ENCODE measurements at places on chromosomes 7 and 10. TPM values are rescaled to one million over a fixed set of nuclear protein-coding genes. Genes with fewer than 3 reads are reported as not detected.

DNA sequence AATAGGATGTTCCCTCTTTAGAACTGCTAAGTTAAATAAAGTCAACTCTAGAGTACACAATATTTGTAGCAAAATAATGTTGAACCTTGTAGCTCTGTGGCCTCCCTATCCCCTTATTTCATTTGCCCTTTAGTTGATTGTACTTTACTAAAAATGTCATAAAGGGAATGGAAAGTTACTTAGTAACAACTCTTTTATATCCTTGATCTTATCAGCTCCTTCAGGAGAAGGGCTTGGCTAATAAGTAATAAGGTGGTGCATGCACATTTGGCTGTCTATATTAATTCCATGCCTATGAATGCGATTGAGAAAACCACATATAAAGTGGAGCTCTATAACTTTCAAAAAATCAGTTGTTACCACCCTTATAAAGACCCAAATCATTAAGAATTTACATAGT is 41.5 kb upstream of the GATA3 start:
- H3K36me3 ChIP-seq, result peaks cover 22% of the 10 kb centered on the region
- H3K4me3 ChIP-seq, result no peak overlapping the region
- DNase-seq, result no peak
- H3K4me1 ChIP-seq, result peaks cover 2% of the 10 kb centered on the region
- H3K27ac ChIP-seq, result no peak overlapping the region
- no peaks in the 10 kb centered on the region for H3K27me3 ChIP-seq

GRCh38 chr10:126058507-126058906 is 162.1 kb downstream of the FANK1 start:
- DNase-seq, result no peak
- H3K4me1 ChIP-seq, result no peaks in the 10 kb centered on the region
- H3K27me3 ChIP-seq, result no peaks in the 10 kb centered on the region
- H3K36me3 ChIP-seq, result no peaks in the 10 kb centered on the region
- no peak overlapping the region for H3K27ac ChIP-seq
- no peak overlapping the region for H3K4me3 ChIP-seq

ATOH7 gene
- total RNA-seq, result not detected

- no peaks in the 10 kb centered on the region for H3K36me3 ChIP-seq
- H3K4me3 ChIP-seq, result no peak overlapping the region
- H3K27ac ChIP-seq, result no peak overlapping the region
- DNase-seq, result no peak
- peaks cover 15% of the 10 kb centered on the region for H3K4me1 ChIP-seq
These were observed 19.8 kb downstream of the COL1A2 start for GRCh38 chr7:94414481-94414880.

DNA sequence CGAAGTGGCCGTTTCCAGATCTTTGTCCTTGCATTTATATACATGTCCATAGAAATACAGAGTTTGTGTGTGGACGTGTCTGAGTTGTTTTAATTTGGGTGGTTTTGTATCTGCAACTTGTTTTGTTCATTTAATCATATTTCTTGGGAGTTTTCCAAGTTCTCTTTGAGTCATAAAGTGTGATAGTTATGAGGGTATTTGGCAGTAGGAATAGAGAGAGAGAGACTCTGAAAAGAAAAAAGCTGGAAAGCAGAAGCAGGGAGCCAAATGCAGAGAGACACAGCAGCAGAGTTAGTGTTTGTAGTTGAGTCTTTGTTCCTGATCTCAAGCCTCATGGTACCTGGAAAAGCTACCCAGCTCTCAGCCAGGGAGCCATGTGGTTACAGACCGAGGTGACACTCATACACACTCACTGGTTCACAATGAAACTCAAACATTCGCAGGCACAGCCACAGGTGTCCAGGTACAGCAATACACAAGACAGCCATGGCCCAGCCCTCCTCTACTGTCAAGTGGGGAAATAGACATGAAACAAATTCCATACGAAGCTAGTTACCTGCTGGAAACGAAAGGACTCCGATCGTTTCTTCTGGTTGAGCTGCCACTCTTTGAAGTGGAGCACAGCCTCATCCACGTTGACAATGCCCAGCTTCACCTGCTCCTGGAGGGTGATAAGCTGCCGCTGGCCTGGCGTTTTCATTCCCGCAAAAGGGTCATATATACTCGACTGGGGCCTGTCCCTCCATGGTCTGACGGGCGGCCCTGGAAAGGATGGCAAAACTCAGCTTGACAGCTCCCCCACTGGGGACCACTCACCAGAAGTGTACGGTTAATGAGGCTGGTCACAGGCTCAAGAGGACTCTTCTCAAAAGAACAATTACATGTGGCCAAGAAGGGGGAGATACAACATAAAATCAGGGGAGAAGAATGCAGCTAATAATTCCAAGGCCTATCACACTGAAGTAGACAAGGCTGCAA is 33.3 kb upstream of the TM9SF3 start:
- DNase-seq, result peak; percentile 74
- H3K27ac ChIP-seq, result peak overlapping the region; percentile 74
- no peak overlapping the region for H3K4me3 ChIP-seq
- no peaks in the 10 kb centered on the region for H3K27me3 ChIP-seq
- H3K4me1 ChIP-seq, result peaks cover 23% of the 10 kb centered on the region

ZNF503 gene
- total RNA-seq, result 37.8 TPM

DNA sequence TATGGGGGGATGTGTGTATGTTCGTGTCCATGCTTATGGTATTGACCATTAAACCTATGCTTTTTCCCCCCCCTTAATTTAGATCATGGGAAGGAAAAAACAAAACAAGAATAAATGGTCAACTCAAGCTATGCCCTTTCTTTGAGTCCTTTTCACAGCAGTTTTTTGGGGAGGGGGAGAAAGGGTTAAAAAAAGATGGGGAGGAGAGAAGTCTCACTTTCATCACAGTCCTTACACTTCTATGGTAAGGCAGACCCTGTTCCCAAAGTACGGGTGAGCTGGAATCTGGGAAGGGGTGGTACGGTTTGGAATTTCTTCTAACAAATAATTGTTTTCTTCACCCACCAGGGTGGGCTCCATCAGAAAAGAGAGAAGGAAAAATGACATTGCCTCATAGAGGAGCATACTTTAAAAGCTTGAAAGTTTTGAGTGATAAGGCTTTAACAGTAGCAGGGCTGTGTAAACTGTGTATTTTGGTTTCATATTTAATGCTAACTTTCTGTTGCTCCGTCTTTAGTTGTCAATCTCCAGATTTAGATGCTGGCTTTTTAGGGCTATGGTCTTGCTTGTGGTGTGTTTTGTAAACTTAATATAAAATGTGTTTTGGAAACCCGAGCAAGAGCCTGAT is 180.1 kb downstream of the TCF7L2 start:
- no peaks in the 10 kb centered on the region for H3K36me3 ChIP-seq
- H3K27me3 ChIP-seq, result no peaks in the 10 kb centered on the region
- peak; percentile 33 for DNase-seq

ELMO1 gene
- 183 TPM for total RNA-seq

GRCh38 chr10:119755446-119755845 is 29.6 kb downstream of the INPP5F start:
- no peaks in the 10 kb centered on the region for H3K36me3 ChIP-seq
- no peaks in the 10 kb centered on the region for H3K4me1 ChIP-seq
- DNase-seq, result no peak
- no peak overlapping the region for H3K4me3 ChIP-seq

DNA sequence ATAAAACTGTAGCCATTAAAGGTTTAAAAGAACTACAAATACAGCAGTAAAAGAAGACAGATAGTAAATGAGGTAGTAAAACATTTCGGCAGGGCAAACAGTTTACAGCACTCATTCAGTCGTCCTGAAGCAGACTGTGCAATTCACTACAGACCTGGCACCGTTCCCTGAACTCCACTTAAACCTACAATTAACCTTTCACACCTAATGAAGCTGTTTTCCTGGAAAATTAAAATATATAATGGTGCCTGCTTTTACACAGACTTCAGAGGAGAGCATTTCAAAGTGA is 335.3 kb downstream of the GFRA1 start:
- DNase-seq, result no peak
- H3K27ac ChIP-seq, result no peak overlapping the region
- H3K4me1 ChIP-seq, result no peaks in the 10 kb centered on the region
- no peaks in the 10 kb centered on the region for H3K27me3 ChIP-seq

FKBP6 gene
- total RNA-seq, result not detected

DNA sequence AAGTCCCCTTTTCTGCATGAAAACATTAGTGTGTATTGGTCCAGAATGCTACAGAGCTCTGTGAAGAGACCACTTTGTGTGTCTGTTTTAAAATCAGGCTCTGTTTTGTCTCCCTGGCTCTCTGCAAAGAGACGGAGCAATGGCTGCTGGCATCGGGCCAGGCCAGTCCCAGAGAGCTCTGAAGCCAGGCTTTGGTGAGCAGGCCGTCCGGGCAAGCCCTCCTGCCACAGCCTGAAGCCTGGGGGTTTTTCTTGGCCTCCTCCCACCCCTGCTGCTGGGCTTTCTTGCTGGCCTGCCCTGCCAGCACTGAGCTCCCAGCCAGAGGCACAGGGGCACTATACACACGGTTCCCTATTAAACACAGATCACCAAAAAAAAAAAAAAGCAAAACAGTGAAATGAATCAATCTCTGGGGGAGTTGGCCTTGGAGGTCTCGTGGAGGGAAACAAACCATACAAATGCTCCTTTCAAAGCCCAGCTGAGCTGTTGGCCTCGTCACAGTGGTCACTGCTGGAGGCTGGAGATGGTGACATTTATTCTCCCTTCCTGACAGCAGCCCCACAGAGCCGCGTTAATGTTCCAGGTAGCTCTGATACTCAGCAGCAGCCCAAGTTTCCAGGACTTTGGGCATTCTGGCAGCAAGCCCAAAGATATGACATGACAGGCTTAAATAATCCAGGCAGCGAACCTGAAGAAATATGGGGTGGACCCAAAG is 237.2 kb downstream of the TCF7L2 start:
- no peaks in the 10 kb centered on the region for H3K36me3 ChIP-seq
- no peak overlapping the region for H3K4me3 ChIP-seq
- no peak overlapping the region for H3K27ac ChIP-seq
- no peaks in the 10 kb centered on the region for H3K4me1 ChIP-seq

GRCh38 chr10:59362959-59363381 is 621 bp upstream of the FAM13C start:
- H3K27ac ChIP-seq, result no peak overlapping the region
- peak; percentile 83 for DNase-seq
- no peaks in the 10 kb centered on the region for H3K36me3 ChIP-seq
- H3K4me3 ChIP-seq, result no peak overlapping the region

GRCh38 chr10:127678091-127678490 is 58.9 kb upstream of the FOXI2 start:
- no peaks in the 10 kb centered on the region for H3K36me3 ChIP-seq
- H3K27me3 ChIP-seq, result no peaks in the 10 kb centered on the region
- DNase-seq, result no peak
- no peaks in the 10 kb centered on the region for H3K4me1 ChIP-seq
- H3K27ac ChIP-seq, result no peak overlapping the region
- no peak overlapping the region for H3K4me3 ChIP-seq

- H3K4me1 ChIP-seq, result no peaks in the 10 kb centered on the region
- H3K36me3 ChIP-seq, result no peaks in the 10 kb centered on the region
- DNase-seq, result no peak
These were observed 36.6 kb downstream of the CD36 start for GRCh38 chr7:80675090-80675489.

- H3K36me3 ChIP-seq, result peaks cover 15% of the 10 kb centered on the region
- no peaks in the 10 kb centered on the region for H3K27me3 ChIP-seq
- H3K4me3 ChIP-seq, result no peak overlapping the region
- no peak overlapping the region for H3K27ac ChIP-seq
- DNase-seq, result peak; percentile 58
These were observed 19.8 kb downstream of the ERCC6 start for GRCh38 chr10:49518982-49519578.

GRCh38 chr10:77943121-77943901 is 16.8 kb upstream of the DLG5 start:
- peaks cover 3% of the 10 kb centered on the region for H3K4me1 ChIP-seq
- no peaks in the 10 kb centered on the region for H3K27me3 ChIP-seq
- no peak overlapping the region for H3K27ac ChIP-seq
- H3K4me3 ChIP-seq, result no peak overlapping the region

Measured in lung (tissue), 17 donors.